Transverse colon (tissue), 4 donors: ENCODE measurements at places on chromosomes 11 and 22. TPM values are rescaled to one million over a fixed set of nuclear protein-coding genes. Genes with fewer than 3 reads are reported as not detected.
A peak's percentile ranks its signal among the peaks of the same experiment; 100 is the strongest.

Gene NAALADL1
- 105 TPM for total RNA-seq

Gene ST14
- total RNA-seq = 528 TPM

Gene CCDC15
- 0.75 TPM for total RNA-seq

GRCh38 chr22:26711205-26711963 is 54.0 kb downstream of the MIAT start:
- peak; percentile 35 for DNase-seq

GRCh38 chr11:122617926-122618325 is 37.6 kb upstream of the UBASH3B start:
- DNase-seq = no peak

GRCh38 chr11:77471558-77472193 is 2.2 kb downstream of the PAK1 start:
- peak; percentile 67 for DNase-seq
